ENCODE measurements at places on chromosomes 12 and 14.

- no peak for DNase-seq
Observed at GRCh38 chr12:105524961-105525360, 194.5 kb downstream of the C12orf75 start.

- no peak for DNase-seq
Observed at GRCh38 chr12:31524791-31525495, 66.0 kb downstream of the DENND5B start.

DNA sequence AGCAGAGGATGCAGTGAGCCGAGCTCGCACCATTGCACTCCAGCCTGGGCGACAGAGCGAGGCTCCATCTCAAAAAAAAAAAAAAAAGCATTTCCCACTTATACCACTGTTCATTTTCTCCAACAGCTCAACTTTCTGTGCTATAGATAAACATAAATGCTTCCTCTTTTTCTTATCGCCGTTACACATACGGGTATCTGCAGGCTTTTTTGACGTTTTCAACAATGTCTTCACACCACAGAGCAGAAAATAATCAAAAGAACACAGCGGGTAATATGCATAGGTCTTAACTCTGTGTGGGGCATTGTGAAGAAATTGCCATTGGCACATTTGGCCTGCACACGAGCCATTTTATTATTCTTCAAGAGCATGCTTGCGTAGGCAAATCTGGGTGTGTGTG lies 86.4 kb downstream of the CAPZA3 start:
- no peak for DNase-seq

- no peak for DNase-seq
Observed at GRCh38 chr14:86540636-86541247, 1010.8 kb downstream of the FLRT2 start.

- no peak for DNase-seq
Observed at GRCh38 chr14:102246071-102246470, 58.9 kb downstream of the MOK start.

DNA sequence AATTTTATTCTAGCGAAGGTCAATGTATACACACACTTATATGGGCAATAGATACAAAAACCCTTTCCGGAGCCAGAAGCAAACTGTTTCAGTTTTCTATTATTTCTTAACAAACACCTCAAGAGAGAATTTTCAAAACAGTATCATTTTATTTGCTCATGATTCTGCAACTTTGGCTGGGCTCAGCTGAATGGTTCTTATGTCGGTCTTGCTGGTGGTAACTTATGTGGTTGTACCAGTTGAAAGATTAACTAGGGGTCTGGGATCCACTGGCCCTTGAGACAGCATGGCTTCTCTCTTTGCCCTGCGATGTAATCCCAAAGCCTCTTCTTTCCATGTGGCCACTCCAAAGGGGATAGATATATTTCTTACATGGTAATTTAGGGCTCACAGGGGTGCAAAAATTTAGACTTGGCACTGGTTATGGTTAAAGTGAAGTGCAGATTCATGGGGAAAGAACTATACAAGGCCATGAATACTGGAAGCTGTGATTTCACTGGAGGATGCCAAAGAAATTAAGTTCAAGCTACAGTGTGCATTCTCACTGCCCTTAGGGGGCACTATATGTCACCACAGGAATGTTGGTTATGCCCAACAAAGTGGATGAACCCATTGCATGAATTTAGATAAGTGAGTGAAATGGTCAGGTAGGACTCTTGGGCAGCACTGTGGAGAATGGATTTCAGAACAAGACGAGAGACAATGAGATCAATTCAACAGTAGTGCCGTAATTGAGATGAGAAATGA lies 94.3 kb upstream of the NAV3 start:
- no peak for DNase-seq

GRCh38 chr12:116092776-116093175 lies 184.7 kb downstream of the MED13L start:
- DNase-seq: no peak

GRCh38 chr14:86333493-86333892 lies 803.5 kb downstream of the FLRT2 start:
- no peak for DNase-seq

GRCh38 chr12:93706387-93706786 lies 29.2 kb downstream of the CRADD start:
- DNase-seq: no peak

DNA sequence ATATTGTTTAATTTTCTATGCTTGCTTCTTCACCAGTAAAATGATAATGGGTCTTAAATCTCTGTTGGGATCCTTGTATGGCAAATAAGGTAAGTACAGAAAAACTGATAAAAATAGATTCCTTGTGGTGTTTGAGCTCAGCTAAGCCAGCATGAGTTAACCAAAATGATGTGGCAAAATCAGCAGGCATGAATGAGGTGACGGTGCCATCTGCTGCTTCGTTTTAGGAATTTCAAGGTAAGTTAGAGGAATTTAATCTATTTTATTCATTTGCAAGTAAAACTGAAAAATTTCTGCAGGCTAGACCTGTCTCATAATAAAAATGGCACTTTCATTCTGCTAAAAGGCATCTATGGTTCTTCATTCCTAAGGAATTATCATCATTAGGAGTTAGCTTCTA lies 10.0 kb upstream of the CLEC7A start:
- DNase-seq: no peak

DNA sequence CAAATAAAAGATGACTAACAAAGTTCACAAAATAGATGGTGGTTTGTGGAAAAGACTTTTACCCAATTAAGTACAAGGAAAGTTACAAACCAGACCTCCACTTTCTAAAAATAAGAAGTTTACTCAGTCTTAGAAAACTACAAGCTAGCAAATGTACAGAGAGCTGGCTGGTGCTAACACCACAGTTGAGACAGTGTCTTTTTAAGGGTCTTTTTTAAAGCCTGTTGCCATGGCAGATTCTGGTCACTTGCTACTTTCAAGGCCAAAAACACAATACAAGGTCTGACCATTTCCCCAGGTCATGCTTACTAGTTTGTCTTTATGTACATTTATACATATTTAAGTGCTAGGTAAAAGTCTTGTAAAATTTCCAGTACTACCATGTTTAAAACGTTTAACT lies 2.4 kb downstream of the BTG1 start:
- DNase-seq: no peak

- DNase-seq: no peak
Observed at GRCh38 chr12:47757840-47758583, 668 bp downstream of the RAPGEF3 start.

DNA sequence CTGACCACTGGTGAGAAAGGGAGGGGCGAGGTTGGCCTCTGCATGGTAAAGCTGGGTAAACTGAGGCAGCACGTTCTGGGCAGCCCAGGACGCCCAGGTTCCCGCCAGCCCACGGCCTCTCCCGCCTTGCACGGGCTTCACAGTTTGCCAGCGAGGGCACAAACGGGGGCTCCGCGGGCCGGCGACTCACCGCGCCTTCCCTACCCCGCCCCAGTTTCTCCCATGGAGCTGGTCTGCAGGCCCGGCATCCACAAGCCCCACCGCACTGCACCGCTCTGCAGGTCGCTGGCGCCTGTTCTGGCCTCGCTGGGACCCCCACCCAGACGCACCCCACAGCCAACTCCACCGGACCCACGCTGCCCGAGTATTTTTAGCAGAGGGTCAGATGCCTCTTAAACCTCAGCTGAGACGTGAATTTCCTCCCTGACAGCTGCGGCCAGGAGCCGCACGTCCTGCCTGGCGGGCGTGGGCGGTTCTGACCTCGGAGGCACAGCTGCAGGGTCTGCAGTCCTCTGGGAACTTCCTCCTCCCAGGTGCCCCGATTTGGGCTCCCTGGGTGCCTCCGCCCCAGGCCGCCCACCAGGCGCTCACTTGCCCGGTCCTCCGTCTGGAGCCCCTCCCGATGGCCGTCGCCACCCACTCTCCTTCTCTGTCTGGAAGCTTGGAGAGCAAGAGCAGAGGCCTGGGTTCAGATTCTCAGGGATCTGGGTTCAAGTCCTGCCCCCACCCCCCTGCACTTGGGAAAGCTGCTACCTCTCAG lies 29.5 kb upstream of the INF2 start:
- no peak for DNase-seq

DNA sequence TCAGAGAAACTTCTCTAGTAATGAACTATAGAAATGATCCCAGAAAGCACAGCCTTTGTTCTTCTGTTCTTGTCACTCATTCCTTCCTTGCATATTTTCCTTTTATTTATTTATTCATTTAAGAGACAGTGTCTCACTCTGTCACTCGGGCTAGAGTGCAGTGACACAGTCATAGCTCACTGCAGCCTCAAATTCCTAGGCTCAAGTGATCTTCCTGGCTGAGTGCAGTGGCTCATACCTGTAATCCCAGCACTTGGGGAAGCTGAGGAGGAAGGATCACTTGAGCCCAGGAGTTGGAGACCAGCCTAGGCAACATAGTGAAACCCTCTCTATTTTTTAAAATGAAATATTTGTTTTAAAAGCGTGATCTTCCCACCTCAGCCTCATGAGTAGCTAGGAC lies 11.5 kb downstream of the TECPR2 start:
- DNase-seq: no peak

DNA sequence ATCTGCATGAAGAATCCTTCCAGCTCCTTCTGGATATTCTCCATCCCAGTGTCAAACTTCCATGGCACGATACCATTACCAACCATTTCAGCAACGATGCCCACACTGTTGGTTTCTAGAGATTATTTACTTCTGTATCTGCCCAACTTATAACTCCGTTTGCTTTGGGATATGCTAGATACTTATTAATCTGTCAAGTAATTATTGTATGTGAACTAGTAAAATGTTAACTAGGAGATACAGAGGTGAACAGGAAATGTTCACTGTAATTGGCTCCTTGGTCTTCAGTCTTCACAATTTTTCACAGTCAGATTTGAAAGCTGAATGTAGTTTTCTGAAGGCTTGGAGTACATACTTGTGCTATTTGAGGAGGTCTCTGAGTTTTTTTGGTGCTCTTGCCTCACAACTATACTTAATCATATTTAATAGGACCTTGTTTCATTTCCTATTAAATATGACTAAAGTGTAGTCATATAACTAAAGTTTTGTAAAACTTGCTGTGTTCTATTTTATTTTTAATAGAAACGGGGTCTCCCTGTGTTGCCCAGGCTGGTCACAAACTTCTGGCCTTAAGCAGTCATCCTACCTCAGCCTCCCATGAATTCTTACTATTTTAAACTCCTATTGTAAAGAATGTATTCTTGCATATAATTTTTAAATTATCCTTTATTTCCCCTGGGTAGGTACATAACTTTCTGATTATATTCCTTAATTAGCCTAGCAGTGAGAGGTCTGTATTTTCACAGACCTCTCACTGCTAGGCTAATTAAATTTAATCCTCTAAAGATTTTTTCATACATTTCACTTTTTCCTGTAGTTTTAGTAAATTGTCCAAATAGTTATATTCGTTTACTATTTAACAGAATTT lies 79.7 kb downstream of the FGD4 start:
- no peak for DNase-seq

- DNase-seq: peak; percentile 21
Observed at GRCh38 chr12:14845350-14845750, 2.0 kb upstream of the ART4 start.

GRCh38 chr12:65858831-65859230 lies 34.5 kb downstream of the HMGA2 start:
- DNase-seq: no peak

DNA sequence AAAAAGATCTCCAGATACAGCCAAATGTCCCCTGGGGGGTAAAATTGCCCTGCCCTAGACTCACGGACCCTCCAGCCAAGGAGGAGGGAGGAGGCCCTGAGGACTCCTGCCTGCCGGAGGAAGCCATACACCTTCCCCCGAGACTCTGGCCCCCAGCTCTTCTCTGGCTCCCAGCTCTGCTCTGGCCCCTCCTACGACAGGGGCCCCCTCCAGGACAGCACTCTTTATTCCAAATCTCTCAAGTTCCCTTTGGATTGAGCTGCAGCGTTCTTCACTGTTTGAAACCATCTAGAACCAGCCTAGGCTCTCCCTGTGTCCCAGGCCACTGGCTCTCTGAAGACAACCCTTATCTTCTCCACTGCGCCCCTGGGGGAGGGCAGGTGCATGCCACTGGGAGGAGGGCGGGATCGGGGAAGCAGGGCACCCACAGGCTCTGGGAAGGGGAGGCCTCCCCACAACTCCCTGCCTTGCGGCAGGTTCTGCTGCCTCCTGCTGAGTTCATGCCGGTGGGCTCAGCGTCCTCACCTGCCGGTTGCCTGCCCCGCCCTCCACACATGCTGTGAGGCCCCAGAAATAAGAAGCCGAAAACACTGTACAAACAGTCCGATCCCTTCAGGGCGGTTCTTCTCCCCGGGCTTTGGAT lies 112.7 kb downstream of the DICER1 start:
- DNase-seq: peak; percentile 52

DNA sequence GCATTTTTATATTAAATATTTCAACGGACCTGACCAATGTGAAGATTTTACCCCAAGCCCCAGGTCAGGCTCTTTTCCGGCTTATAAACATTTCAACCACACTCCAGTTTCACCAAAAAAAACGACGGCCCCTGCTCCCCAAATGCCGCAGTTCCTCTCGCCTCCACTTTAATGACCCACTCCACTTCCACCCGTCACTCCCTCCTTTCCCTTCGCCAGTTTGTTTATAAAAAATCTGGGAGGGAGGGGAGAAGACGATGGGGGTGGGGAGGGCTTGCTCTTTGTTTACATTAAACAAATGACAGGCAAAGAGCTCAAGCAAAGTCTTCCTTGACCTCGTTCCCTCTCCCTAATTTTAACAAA lies 5.4 kb downstream of the SIX6 start:
- DNase-seq: peak; percentile 75

DNA sequence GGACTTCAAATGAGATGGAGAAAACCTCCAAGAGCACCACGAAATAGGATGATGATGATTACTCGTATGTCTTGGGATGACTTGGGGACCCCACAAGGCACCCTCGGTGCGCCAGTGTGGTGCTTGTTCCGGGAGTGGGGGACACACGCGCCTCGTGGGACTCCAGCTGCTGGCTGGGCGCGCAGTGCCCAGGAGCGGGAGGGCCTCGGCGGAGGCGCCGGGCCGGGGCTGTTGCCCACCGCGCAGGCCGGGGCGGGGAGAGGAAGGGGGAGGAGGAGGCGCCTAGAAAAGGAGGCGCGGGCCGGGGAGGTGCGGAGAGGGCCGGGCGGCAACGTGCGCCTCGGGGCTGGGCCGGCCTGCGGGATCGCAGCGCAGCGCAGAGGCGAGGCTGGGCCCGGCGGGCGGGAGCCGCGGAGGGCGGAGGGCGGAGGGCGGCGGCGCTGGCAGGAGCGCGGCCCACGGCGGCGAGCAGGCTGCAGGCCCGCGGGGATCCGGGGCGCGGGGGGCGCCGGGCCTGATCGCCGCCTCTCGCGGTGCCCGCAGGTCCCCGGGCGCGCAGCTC lies at the start of gene RFLNA:
Gene RFLNA (plus strand): TSS at position 314 of the 562 bp plus-strand sequence. CDS start 337 bp downstream, outside the sequence.
- DNase-seq: no peak

DNA sequence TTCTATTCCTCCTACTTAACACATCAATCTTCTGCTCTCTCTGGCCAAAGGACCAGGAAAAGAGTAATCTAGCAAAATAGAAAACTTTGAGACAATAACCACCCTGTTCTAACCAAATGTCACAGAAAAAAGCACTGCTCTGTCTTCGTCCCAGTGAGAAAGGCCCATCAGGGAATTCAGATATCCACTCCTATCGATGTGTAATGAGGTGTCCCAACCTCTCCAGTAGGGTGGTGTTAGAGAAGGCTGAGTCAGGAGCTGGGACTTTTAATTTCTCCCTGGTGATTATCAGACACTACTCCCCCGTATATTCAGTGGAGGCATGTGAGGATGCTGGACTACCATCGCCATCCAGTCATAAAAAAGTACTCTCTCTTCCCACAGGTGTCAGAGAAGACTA lies 130.3 kb downstream of the TMTC3 start:
- no peak for DNase-seq

Measured in COR-L47 (cell line).